ENCODE measurements at places on chromosomes 12 and 14.

- DNase-seq = peak; percentile 27
Observed at GRCh38 chr14:75725481-75725880, 64.4 kb downstream of the TTLL5 start.

DNA sequence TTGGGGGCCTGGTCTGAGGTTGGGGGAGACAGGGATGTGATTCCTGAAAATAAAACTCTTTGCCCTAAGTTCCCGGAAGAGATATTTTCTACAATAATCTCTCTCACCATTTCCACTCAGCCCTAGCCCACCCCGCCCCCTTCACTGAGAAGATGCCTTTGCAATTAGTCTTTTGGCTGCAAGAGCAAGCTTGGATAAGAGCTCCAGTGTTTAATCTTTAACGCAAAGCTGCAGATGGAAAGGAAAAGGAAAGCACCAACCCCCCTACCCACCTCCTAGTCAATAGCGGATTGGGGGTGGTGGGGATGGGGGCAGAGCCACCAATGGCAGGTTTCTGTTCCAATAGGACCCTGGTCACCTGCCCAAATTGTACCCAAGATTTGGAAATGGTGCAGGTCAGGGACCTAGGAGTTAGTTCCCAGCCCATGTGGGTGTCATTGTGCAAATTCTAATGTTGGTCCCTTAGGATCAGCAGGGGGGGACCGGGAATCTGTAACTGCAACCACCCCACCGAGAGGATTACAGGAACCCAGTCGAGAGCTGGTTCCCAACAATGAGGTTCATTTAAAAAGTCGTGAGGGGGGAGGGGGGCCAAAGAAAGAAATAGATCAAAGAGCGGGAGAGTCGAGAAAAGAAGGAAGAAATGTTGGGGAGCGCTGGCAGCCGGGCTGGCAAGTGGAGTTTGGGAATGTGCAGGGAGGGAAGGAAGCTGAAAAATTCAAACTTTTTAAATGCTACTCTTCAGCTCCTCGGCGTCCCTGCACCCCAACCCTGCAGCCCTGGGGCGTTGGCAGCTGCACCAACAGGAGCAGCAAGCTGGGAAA, 1.6 kb downstream of the ZFP36L1 start:
- DNase-seq = peak; percentile 43

DNA sequence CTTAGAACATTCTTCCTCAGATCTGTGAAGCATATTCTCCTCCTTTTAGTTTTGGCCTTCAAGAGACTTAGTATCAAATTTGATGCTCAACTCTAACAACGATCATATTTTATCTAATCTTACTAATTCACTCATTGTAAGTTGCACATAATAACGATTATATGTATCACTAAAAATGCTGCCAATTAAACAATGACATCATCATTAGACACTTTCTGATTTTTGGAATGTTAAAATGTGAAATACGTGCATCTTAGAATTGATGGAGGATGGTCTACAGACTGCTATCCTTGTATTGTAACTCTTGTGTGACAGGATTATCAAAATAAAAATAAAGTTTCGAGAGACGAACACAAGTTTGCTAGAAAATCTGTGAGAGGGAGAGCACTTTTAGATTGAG, 311.0 kb downstream of the NELL2 start:
- DNase-seq = no peak

DNA sequence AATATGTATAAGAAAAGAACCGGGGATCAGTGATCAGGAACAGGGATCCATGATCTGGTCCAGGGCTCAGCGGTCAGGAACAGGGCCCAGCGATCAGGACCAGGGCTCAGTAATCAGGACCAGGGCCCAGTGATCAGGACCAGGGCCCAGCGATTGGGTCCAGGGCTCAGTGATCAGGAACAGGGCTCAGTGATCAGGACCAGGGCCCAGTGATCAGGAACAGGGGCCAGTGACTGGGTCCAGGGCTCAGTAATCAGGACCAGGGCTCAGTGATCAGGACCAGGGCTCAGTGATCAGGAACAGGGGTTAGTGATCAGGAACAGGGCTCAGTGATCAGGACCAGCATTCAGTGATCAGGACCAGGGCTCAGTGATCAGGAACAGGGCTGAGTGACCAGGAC, 56.3 kb downstream of the TMEM121 start:
- no peak for DNase-seq

GRCh38 chr12:14399871-14400270, 34.4 kb downstream of the ATF7IP start:
- peak; percentile 37 for DNase-seq

DNA sequence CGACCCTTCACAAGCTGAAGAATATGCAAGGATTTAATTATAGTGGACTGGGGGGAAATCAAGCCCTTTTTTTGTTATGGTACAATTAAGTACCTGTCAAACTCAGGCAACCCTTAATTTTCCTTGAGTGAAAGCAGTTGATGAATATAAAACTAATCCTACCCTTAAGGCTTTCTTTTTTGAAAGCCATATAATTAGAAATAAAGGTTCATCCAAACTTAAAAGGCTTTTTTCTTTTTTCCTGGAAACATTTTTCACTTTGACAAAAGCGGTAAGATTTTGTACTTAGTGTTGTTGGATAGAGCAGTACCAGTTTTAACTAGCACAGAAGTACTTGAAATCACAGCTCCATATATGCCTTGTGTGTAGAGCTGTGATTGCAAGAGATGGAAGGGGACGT, 91.9 kb upstream of the MANSC4 start:
- no peak for DNase-seq

DNA sequence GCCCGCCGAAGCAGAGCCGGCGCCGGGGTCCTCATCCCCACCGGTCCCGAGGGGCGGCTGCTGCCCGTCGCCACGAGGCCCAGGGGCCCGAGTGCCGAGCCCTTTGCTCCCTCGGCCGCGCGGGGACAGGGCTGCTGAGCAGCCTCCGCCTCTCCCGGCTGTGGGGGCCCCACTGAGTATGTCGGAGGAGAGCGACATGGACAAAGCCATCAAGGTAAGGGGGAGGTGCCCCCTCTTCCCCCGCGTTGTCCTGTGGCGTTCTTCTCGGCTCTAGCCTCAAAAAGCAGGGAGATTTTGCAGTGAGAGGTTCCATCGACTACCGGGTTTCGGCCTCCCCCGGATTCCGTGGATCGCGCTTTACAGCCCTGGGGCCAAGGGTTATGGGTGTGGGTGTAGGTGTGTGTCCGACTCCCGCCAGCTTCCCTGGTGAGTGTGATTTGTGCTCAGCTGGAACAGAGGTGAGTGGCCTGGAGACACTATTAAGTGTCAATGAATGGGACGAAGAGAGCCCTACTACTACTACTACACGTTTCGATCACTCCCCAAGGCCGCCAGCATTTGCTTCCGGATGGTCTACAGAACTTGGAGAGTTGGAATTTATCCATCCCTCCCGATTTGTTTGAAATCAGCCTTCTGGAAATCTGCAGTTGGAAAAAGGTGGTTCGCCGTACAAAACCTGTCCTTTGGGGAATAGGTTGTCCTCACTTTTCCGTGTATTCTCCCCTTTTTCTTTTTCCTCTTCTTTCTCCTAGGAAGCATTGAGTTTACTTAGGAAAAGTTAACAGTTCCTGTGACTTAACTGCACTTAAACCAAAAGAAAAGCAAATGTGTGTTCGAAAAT, 748 bp downstream of the MAPKAPK5 start:
- DNase-seq = peak; percentile 22

DNA sequence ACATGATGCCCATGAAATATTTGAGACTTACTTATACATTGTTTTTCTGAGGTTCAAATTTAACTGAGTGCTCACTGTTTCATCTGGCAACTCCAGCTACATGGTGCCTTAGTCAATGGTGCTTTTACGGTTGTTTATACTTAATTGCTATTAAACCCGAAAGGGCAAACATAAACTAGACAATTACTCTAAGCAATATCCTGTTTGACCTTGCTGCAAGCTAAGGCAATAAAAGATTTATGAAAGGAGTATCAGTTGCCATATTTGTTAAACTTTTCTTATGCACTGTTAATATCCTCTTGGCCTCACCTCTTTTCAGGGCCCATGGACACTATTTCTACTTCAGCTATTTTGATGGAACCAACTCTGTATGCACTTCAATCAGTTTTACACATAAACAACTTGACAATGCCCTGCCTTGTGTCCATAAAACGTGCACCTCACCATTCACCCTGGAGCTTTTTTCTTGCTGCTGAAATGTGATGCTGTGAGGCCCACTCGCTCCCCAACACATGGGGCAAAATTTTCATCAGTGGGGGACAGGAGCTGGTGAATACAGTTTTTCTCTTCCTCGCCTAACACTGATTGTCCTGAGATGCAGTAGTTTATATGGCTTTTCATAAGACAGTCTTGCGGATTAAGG, 64.1 kb upstream of the HIF1A start:
- DNase-seq = no peak

- DNase-seq = no peak
Observed at GRCh38 chr14:32426028-32426427, 96.9 kb downstream of the AKAP6 start.

DNA sequence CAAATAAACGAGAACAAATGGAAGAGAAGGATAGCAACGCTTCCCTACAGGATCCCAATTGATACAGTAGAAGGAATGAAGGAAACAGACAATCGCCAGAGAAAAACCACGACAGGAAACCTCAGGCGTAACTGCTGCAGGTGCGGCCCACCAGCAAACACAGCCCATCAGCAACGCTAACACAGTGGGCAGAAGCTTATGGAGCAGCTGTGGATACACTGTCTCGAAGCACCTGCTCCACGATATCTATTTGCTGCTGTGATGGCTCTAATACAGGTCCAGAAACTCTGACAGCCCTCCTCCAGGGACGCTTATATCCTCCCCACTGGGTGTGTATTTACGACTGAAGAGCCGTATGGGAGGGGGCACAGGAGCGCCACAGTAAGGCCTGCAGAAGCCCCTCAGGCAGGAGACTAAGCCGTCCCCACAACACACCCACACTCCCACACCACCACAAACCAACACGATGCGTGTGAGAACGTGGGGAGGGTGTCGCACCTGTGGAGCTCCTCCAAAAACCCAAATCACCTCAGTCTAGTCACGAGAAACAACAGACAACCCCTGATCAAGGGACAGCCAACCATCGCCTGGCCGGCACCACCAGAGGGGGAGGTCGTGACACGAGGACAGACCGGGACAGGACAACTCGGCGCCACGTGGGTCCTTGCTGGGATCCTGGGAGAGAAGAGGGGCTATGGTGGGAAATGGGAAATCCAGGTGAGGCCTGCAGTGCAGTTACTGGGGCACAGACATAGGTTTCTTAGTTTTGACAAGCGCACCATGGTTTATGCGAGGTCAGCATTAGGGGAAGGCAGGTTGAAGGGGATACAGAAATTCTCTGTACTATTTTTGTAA, 24.0 kb downstream of the POLE start:
- DNase-seq = no peak

DNA sequence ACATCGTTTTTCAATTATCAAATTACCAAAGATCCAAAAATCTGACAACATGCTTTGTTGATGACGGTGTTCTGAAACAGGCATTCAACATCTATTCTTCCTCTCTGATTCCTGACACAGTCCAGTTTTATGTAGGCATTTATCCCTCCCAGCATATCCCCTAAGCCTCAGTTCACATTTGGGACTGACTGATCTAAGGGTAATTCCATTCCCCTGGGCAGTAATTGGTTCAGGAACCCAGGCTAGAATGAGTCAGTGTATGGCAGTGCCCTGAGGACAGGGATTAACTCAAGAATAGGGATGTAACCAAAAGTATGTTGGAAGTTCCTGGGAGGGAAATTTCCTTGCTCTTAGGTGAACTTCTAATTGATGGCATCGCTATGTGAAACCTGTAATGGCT, 10.3 kb upstream of the PCNX1 start:
- no peak for DNase-seq

DNA sequence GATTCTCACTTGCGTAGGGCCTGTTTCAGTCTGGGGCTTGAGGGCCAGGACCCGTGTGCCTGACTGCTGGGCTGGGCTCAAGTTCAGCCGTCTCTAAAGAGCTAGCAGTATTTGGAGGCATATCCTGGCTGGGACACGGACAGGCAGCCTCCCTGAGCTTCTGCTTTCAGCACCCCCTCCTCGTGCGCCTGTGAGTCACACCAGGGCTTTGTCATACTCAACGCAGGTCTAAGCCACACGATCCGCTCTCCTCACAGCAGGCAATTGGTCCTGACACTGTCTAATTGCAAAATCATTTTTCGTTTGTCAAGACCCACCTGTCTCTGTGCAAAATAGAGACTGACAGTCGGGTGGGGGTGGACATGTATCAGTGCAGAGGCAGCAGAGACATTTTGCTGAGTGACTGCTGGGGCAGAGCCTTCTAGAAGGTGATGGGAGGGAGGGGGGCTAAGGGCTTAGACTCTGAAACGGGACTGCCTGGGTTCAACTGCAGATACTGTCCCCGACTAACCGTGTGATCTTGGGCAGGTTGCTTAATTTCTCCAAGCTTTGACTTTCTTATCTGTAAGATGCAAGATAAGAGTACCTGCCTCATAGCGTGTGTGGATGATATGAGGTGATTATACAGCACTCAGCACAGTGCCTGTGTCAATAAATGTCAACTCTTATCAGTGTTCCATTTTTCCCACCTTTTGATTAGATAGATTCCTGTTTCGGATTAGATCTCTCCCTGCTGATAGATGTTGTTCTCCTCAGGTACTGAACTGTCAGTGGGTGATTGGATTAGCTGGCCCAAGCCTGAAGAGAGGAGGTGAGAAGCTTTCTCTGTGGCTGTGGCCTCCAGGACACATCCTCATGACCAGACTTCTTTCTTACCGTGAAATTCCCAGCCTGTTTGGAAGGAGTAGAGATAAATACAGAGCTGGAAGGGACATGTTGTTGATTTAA, 53.1 kb downstream of the KCNA1 start:
- no peak for DNase-seq

GRCh38 chr12:9050521-9051157, 61.3 kb downstream of the KLRG1 start:
- no peak for DNase-seq

GRCh38 chr12:34311337-34311736, 289.0 kb downstream of the ALG10 start:
- no peak for DNase-seq

- DNase-seq = no peak
Observed at GRCh38 chr12:75938189-75938588, 93.4 kb downstream of the PHLDA1 start.

- DNase-seq = no peak
Observed at GRCh38 chr14:45140661-45141187, 5.0 kb downstream of the FANCM start.

GRCh38 chr14:101815994-101816393, 54.5 kb downstream of the PPP2R5C start:
- DNase-seq = no peak

Measured in cardiac fibroblast (primary cell).